ENCODE measurements at places on chromosomes 1 and 21.

GRCh38 chr1:24558902-24559791 lies 3.3 kb downstream of the NCMAP start:
- DNase-seq = no peak

DNA sequence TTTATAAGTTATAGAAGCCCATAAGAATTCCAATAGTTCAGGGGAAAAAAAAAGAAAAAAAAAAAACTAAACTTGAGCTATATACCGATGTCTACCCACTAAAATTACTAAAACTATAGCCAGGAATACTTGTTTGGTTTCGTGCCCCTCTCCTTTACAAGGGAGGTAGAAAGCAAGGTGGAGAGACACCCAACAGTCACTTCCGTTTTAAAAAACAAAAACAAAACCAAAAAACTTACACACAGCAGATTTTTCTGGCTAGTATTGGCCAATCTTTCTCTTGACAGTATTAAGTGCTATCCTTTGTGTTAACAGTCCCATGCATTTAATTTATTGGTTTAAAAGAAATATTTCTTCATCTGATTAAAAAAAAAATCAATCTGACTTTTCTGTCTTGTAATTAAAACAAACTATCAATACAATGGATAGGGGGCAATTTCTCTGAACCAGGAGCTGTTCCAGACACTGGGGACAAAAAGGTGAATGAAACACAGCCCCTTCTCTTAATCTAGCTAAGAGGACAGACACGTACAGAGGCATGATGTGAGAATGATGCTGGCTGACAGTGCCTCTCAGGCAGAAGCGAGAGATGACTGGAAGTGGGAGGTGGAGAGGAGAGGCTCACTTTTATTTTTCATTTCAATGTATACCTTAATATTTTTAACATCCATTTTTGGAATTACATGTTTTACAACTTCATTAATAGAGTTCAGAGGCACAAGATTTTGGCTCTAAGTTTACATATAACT lies 214.8 kb downstream of the RERE start:
- no peak for DNase-seq

GRCh38 chr1:185237661-185238060 lies 79.4 kb downstream of the IVNS1ABP start:
- no peak for DNase-seq

GRCh38 chr1:61724506-61724812 lies 482 bp downstream of the TM2D1 start:
- no peak for DNase-seq

DNA sequence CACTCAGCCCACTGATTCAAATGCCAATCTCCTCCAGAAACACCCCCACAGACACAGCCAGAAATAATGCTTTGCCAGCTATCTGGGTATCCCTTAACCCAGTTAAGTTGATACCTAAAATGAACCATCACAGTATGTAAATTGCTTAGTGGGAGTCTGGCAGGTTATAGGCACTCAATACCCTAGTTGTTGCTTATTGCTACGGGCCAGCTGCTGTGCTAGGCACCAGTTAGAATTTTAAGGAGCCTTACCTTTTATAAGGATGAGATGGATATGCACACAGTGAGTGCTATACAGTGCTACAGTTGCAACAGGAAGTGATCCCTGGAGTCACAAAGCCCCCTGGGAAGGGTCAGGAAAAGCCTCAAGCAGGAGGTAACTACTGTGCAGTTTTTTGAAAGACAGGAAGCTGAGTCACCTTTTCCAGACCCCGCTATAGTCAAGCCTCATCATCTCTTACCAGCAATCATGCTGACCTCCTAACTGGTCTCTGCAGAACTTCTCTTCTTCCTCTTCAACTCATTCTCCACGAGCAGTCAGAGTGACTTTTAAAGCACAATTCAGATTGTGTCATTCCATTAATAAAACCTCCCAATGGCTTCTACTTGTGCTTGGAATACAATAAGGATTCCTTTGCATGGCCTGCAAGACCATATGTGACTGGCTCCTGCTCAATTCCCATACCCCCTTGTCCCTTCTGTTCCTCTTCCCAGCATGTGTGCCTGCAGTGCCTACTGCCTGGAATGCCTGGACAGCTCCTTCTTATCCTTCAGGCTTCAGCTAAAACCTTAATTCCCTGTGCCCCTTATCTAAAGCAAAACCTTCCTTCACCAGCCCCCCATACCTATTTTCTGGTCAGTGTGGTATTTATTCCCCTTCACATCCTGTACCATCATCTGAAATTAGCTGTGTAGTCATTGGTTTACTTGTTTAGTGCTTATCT lies 10.4 kb upstream of the TLR5 start:
- DNase-seq = no peak

GRCh38 chr1:45001011-45001481 lies 10.1 kb downstream of the HECTD3 start:
- no peak for DNase-seq

GRCh38 chr1:28046716-28047115 lies 41.7 kb downstream of the EYA3 start:
- no peak for DNase-seq

DNA sequence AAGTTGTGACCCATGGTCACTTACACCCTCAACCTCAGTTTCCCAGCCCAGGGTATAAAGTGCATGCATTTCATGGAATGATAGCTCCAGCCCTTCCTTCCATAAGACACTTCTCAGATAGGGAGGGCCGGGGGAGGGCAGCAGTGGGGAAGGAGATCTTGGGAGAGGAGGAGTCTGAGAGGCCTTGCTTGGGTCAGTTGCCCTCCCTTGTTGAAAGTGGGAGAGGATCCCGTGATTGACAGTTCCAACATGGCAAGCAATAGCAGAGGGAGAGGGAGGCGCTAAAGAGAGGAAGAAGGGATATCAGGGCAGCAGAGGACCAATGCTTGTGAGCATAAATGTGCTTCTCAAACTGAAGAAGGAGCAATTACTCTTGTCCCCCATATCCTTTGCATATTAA lies 244.4 kb downstream of the CHRM3 start:
- no peak for DNase-seq

DNA sequence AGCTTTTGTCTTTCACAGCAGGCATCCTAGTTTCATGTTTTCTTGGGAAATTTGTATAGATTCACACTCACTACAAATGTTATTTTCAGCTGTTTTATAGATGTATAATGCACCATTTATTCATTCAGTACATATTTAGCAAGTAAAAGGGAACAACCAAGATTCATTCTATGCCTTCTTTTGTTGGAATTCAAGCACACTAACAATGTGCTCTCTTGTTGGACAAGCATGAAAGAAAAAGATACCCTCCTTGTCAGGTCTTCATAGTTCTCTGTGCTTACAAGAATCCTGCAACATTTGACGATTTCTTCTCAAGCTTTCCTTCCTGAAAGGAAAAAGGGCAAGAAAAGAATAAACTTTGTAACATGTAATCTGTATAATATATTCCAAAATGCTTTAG lies 456.0 kb downstream of the USP25 start:
- no peak for DNase-seq

- no peak for DNase-seq
These were observed 16.0 kb upstream of the PIGV start for GRCh38 chr1:26771643-26772321.

- DNase-seq = peak; percentile 50
These were observed 1.0 kb downstream of the ARID1A start for GRCh38 chr1:26696654-26697430.

All from stimulated activated CD8-positive, alpha-beta memory T cell treated with anti-CD3 and anti-CD28 coated beads, Interleukin-7, amount 100 ng/mL, for 1 hour (primary cell).